Choroid plexus epithelial cell (primary cell): ENCODE measurements at places on chromosomes 1 and 21.

GRCh38 chr1:181918880-181919525, 142.5 kb downstream of the ZNF648 start:
- DNase-seq: no peak

DNA sequence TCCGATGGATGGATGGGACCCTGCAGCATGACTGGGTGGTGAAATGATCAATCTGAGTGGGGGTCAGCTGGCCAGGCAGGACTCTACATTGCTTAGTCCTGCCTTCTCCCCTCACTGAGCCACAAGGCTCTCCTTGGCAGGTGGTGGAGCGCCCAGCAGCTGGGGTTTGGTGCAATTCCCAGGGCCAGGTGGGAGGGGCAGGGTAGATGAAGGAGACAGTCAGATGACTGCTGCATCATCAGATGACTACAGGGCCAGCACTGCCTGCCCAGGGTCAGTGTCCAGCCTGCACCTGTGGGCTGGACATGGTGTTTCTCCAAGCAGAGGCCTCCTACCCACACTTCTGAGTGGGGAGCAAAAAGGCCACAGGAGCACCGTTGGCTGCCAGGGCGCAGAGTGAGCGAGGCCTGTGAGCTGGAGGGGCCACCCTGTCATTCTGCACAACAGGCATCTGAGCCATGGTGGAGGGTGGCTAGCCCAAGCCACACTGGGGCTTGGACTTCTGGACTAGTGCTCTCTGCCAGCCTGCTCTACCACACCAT, 103.9 kb upstream of the EDN2 start:
- DNase-seq: no peak

- DNase-seq: no peak
Measured at GRCh38 chr1:31683997-31684396, 19.8 kb downstream of the COL16A1 start.

DNA sequence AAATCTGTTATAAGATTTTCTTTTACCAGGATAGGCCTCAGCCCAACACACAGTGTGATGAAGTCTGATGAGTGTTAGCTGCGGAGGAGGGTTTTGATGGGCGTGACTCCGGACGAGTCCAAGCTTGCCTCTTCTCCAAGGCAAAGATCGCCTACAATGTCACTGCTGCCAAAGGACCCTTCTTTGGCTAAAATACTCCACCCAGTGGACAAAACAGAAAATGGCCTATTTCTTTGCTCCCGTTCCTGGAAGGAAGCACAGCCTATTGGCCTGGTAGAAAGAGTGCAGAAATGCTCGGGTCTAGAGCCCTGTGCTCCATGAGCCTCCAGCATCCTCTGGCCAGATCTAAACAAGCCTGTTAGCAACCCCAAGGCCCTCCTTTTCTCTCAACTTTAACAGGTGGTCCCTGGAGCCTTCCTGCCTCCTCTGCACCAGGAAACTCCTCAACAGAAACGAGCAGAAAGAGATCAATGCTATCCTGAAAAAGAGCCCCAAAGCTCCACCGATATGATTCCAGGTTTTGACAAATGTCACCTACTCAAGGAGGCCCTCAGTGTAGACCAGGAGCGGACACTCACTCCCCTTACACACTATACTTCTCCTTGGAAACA, 3.4 kb upstream of the CASQ2 start:
- DNase-seq: peak; percentile 87

DNA sequence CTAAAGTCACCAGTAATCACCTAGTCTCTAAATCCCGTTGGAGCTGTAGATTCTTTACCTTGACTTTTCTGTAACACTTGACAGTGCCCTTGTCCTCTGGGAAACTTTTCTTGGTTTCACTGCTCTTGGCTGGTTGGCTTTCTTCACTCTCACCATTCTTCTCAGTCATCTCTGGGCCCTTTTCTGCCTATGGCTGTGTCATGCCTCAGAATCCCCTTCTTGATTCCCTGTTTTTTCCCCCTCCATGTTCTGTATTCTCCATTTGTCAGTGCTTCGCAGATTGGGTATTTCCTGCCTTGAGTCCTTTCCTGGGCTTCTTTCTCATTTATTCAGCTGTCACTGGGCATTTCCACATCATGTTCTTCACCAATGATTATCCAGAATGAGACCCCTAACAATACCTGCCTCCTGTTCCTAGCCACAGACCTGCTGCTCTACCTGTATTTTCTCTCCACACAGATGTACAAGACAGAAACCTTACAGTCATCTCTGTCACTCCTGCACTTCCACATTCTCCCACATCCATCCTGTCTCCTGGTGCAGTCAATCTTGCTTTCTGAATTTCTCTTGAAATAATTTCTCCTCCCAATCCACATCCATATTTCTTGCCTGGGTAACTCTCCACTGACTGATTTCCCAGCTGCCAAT, 14.7 kb downstream of the UCK2 start:
- no peak for DNase-seq

DNA sequence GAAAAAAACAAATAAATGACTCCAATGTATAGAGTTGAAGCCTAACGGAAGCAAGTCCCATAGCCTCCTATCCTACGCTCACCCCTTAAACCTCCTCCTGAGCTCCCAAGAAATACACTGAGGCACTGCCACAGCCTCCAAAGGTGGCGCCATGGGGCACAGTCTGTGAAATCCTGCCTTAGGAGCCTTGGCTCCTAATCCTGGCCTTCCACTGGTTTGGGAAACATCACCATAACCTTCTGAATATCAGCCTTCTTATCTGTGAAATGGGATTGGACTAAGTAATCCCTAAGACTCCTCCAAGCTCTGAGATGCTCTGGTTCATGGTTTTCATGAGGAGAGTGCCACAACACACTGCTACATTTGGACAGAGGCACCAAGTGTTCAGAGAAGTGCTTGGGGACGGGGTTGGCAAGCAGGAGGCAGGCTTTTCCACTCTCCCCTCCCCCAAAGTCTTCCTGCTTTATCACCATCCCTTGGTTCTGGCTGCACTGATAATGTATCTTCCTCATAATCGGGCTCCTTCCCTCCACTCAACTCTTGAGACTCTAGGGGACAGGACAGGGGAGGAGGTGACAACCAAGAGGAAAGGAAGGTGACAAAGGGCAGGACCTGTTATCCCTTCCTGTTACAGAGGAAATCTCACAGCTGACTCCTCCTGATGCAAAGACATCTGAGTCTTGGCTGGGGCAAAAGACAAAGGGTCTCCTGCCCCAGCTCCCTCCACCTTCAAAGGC, 2.7 kb downstream of the SLAMF7 start:
- no peak for DNase-seq

GRCh38 chr1:22045604-22046228, 6.8 kb upstream of the CDC42 start:
- no peak for DNase-seq

GRCh38 chr1:109877317-109877771, 33.3 kb upstream of the CSF1 start:
- DNase-seq: peak; percentile 93

DNA sequence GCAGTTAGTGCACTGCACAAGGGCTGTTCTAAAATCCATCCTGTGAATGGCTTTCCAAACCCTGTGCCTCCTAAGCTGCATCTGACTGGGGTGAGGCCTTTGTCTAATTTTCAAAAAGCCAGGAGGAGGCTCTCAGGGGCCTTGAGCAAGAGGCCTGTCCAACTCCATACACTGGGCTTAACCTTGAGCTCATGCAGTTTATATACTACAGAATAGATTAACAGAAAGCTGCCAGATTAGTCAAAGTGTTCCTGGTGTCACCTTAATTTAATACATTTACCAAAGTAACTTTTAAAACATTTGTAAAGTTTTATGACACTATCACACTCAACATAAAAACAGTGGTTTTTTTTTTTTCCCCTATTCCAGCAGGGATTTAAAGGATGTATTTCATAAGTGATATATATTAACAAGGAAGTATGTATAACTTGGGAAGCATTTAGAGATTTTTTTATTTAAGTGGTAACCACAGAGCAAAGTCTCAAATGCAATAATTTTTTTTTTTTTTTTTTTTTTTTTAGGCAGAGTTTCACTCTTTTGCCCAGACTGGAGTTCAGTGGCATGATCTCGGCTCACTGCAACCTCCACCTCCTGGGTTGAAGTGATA, 23.3 kb downstream of the CTH start:
- DNase-seq: no peak

DNA sequence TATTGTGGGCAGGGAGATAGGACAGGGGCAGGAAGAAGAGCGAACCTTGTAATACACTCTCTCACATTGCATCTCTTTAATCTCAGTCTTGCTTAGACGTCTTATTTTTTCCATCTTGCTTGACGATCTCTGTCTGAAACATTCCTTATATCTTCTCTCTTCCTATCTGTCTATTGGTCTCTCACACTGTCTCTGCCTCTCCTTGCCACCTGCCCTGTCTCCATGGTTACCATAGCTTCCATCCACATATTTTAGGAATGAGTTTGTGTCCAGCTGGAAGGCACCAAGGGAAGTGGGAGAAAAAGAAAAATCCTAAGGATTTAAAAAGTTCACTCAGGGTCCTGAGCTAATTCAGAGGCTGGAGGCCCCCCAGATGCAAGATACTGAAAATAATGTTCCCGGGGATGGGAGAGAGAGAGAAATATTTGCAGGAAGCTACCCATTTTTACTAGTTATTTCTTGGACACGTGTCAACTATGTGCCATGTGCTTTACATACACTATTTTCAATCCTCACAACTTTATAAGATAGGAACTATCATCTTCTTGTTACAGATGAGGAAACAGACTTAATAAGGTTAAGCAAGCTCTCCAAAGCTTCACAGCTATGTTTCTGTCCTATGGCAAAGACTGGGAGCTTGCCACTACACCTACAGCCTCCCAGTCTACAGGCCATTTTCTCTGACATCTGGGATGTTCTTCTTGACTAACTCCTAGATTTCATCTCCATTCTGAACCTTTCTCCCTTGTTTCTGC, 933 bp downstream of the ANKRD34A start:
- DNase-seq: peak; percentile 56

- DNase-seq: no peak
Measured at GRCh38 chr1:8062861-8063260, 36.8 kb upstream of the ERRFI1 start.

- DNase-seq: no peak
Measured at GRCh38 chr1:32028746-32029145, 15.1 kb downstream of the KHDRBS1 start.

GRCh38 chr1:174022976-174023277, 770 bp upstream of the RC3H1 start:
- no peak for DNase-seq

DNA sequence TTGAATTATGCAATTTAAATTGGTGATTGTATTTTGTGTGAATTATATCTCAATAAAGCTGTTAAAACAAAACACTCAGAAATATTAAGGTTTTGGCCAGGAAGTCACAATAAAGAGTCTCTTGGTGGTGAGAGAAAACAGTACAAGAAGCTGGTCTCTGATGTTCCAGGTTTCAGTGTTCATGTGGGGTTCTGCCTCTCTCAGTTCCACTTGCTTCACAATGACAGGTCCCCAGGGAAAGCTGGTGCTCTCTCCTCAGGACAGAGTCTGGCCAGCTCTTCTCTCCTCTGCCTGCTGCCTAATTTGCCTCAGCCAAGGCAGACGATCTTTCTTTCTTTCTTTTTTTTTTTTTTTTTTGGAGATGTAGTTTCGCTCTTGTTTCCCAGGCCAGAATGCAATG, 342.9 kb upstream of the PLXNA2 start:
- DNase-seq: no peak

- no peak for DNase-seq
Measured at GRCh38 chr1:99149952-99150351, 114.3 kb upstream of the PLPPR4 start.

DNA sequence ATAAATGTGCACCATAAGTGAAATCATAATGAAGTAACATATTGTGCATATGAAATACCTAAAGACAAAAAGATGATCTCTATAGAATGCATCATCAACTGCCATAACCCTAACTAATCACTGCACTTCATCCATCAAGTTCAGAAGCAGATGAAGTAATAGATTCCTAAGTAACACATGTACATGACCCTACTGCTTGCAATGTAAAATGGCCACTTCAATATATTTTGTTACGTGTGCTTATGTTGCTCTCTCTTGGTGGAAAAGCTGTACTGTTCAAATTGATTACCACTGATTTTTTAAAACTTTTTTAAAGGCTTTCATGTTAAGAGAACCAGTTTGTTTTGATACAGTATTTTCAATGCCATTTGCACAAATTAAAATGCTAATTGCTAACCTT, 141.8 kb downstream of the TTLL7 start:
- peak; percentile 63 for DNase-seq

- DNase-seq: peak; percentile 16
Measured at GRCh38 chr1:233569636-233570035, 44.3 kb upstream of the KCNK1 start.

- DNase-seq: no peak
Measured at GRCh38 chr1:104468282-104468681, 718.6 kb downstream of the AMY1C start.

GRCh38 chr1:28392027-28392652, 22.6 kb downstream of the PHACTR4 start:
- DNase-seq: peak; percentile 96

DNA sequence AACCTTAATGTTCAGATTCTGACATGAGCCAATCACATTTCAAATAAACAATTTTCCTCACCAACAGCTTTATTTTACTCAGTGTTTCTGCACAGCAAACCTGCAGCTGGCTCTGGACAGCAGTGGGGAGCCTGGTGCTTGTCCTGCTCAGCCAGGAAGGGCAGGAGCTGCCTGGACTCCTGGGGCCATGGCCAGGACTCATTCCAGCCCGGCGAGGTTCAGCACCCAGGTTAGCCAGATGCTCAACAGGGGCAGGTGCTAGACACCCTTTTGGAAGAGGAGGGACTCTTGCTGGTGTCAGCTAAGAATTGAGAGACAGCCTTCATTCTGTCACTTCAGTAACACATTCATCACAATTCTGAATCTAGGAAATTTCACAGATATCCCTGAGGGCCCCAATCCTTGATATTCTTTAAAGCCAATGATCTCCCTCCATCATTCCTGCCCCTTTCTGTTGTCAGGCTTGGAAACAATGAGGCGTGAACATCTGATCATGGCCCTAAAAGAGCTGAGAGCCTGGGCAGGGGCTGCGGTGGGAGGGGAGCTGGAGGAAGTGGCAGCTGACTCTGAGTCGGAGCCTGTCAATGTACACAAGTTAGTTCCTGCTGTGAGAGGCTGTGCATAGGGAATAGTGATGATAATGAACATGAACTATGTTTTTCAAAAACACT, 251.3 kb downstream of the SDCCAG8 start:
- peak; percentile 41 for DNase-seq

DNA sequence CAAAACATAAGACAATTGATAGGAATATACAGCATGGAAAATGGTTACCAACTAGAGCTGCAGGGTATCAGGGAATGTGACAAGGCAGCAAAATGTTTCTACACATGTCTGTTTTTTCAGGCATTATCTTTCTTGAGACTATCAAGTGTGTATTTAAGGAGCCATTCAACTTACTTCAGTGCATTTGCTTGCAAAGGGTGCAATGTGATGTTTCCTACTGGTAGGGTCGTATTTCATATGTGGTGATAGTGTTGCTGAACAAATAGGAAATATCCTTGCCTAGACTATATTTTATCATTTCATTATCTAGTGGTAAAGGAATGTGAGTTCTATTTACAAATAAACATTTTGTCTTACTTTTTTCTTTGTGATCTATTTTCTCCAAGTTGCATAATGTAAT, 42.4 kb downstream of the PTPRC start:
- DNase-seq: peak; percentile 84

- DNase-seq: peak; percentile 80
Measured at GRCh38 chr21:39373634-39374033, 24.7 kb upstream of the HMGN1 start.
